ENCODE measurements at places on chromosomes 1 and 21. TPM values are rescaled to one million over a fixed set of nuclear protein-coding genes. Genes with fewer than 3 reads are reported as not detected.

PRRX1 gene
- total RNA-seq = 0.69 TPM

DNA sequence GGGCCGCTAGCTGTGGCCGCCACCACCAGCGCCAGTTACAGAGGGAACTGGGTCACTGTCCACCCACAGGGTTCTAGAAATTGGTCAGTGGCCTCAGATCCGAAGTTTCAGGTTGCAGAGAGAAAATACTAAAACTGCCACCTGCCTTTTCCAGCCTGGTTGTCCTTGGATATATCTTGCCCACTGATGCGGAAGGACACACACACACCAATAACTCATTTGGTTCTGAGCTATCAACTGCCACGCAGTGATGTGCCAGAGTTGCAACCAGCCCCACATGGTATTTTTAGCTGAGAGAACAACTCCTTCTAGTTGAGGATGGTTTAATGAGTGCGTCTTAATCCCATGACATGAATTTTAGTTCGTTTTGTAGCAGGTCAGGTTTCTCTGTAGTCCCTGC, 68.1 kb downstream of the SH3BGR start:
- H3K27me3 ChIP-seq = no peaks in the 10 kb centered on the region
- no peaks in the 10 kb centered on the region for H3K4me1 ChIP-seq
- no peak for DNase-seq
- H3K36me3 ChIP-seq = no peaks in the 10 kb centered on the region

DNA sequence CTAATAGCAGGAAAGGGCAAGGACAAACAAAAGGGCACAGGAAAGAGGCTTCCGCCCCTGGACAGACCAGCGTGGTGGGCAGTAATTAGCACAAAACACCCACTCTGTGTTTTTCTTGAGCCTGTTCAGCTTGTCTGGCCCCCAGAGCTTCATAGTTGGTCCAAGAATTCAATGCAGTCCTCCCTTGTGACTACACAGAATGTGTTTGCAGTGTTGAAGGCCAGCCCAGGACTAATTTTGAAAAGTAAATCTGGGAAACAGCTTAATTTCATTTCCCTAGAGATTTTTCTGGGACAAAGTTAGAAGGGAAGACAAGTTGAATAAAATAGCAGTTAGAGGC, 49.2 kb upstream of the LMO4 start:
- no peaks in the 10 kb centered on the region for H3K4me1 ChIP-seq
- DNase-seq = no peak
- no peak overlapping the region for H3K27ac ChIP-seq
- no peaks in the 10 kb centered on the region for H3K36me3 ChIP-seq
- H3K27me3 ChIP-seq = peaks cover 13% of the 10 kb centered on the region

- no peaks in the 10 kb centered on the region for H3K36me3 ChIP-seq
- no peak overlapping the region for H3K4me3 ChIP-seq
- no peak overlapping the region for H3K27ac ChIP-seq
- DNase-seq = no peak
Observed at GRCh38 chr1:3292868-3293562, 161.4 kb upstream of the ARHGEF16 start.

DNA sequence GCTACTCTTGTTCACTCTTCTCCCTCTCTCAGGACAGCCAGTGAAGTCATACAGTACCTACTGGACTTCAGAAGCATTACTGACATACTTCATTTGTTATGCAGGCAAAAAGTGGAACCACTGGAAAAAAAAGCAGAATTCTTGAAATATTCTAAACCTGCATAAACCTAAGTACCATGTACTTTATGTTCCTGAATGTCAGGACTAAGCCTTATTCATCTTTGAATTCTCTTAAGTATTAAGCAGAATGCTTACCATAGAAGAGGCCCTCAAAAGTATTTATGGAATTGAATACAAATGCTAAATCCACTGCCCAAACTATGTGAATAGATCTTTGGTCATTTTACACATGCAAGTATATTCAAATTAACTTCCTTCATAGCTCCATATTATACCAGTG, 7.8 kb downstream of the PSMB2 start:
- no peak for DNase-seq
- no peaks in the 10 kb centered on the region for H3K27me3 ChIP-seq
- peaks cover 18% of the 10 kb centered on the region for H3K4me1 ChIP-seq
- H3K4me3 ChIP-seq = no peak overlapping the region

- H3K4me3 ChIP-seq = no peak overlapping the region
- H3K27ac ChIP-seq = no peak overlapping the region
- no peaks in the 10 kb centered on the region for H3K36me3 ChIP-seq
- H3K4me1 ChIP-seq = no peaks in the 10 kb centered on the region
- DNase-seq = no peak
Observed at GRCh38 chr1:183711741-183712361, 58.7 kb upstream of the APOBEC4 start.
